ENCODE measurements at places on chromosomes 1 and 21.
A peak's percentile ranks its signal among the peaks of the same experiment; 100 is the strongest.

DNA sequence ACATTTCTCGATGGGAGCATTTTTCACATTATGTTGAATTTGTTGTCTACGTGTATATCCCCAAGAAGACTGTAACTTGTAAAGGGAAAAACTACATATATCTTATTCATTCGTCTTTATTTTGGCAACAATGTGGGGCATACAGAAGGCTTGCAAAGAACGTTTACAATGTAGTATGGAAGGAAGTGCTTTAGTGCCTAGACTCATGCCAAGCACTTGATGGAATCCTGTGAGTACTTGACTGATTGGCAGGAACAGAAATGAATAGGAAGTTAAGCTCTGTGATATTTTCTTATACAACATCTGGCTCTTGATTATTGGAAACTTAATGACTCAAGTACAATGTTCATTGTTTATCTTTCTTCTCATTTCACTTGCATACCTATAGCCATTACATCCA, 284.4 kb downstream of the LRRC7 start:
- no peak for DNase-seq

DNA sequence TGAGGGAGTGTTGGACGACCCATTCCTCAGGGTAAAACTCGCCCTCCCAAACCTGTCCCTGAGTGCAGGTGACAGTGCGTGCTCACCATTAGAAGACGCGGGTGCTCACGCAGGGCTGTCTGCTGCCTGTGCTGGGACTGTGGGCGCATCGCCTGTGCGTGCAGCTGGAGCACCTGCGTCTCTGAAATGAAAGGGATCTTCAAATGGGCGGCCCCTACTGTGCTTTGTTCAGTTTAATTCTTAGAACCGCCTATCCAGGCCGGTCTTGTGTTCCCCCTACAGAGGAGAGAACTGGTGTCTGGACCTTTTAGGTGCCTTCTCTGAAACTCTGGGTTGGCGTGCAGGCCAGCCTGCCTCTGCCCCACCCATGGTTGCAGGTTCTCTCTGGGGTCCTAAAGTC, 125.8 kb downstream of the PCBP3 start:
- DNase-seq, result no peak

DNA sequence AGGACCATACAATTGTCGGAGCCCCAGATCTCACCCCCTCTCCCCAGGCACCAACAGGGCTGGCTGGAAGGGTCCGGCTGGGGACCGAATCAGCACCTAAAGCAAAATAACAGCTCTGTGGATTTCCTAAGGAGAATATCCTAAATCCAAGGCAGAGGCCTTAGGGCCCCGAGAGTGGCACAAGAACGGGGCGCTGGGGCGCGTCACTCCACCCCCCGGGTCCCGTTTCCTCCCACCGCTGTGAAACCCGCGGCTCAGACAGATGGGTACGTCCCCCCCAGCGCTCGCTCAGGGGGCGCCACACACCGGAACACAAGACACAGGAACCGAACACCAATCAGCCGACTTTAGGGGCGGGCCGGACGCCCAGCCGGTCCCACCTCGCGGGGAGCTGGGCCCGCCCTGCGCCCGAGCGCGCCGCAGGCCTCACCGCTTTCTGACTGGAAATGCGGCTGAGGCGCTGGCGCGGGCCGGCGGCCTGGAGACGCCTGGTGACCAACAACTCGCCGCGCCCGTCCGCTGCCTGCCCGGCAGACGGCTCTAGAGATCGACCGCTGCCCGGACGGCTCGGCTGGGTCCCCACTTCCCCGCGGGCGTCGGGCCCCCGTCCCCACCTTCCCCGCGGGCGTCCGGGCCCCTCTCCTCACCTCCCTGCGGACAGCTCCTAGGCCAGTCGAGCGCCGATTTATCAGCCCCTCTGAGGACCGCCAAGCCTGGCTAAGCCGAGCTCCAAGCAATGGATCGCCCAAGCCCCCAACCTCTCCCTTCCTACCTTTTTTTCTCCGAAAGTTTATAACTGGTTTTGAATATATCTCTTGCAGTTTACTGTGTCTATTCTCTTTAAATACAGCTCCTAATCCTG, at the start of gene HFM1:
Gene HFM1, minus strand, starts transcription at position 687 of the 862 bp plus-strand sequence. CDS start 3,755 bp downstream, outside the sequence.
- DNase-seq, result peak; percentile 56

- no peak for DNase-seq
Measured at GRCh38 chr1:36297062-36297461, 9.1 kb upstream of the SH3D21 start.

DNA sequence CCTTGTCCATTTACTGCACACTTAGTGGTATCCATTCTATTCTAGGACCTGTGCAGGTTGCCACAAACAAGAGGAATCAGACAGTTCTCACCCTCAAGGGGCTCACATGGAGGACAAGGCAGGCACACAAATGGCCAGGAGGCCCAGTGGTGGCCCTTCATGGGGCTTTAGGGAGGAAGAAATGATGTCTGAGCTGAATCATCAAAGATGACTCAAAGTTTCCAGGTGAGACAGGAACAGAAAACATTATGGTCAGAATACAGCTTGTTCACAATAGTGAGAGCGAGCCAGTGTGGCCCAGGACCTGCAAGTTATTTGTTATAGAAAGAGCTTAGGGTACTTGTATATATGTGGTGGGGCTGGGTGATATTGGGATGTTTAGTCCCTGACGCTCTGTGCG, 26.4 kb downstream of the SHISAL2A start:
- DNase-seq, result no peak

- DNase-seq, result no peak
Measured at GRCh38 chr1:15275921-15276683, 29.1 kb downstream of the FHAD1 start.

- DNase-seq, result no peak
Measured at GRCh38 chr1:84581648-84582047, 7.4 kb upstream of the CTBS start.

GRCh38 chr21:33023574-33024200, 2.0 kb upstream of the OLIG2 start:
- no peak for DNase-seq

DNA sequence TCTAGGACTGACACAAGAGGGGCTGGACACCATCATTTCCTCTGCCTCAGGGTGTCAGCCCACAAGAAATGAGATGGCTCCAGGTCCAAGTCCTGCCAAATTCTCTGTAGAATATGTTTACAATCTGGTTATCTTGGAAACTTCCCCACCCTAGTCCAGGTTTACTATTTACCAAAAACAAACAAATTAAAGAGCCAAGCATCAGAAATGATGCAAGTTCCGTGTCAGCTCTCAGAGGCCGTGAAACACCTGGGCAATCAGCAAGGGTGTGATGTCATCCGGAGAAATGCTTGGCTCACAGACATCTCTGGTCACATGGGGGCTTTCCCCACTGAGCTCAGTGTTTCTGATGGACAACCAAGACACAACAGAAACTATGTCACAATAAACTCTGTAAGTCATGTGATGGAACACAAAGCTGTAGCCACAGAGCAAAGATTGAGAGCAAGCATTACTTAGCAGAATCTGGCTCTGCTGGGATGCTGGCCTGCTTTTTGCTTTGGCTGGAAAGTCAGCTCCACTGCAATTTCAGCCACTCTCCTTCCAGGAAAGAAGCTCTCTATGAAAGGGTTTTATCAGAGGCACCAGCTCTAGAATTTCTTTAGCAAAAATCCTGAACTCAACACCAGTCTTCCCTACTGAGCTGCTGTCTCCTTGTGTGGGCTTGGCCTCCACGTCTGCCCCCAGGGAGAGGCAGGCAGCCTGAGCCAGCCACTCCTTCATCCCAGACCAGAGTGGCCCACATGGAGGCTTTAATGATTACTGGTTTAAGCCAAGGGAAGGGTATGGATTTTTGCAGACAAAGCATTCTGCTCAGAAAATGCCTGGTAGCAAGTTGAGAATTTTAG, 55.9 kb downstream of the NENF start:
- DNase-seq, result no peak

- no peak for DNase-seq
Measured at GRCh38 chr1:209353053-209353452, 230.5 kb upstream of the CAMK1G start.

DNA sequence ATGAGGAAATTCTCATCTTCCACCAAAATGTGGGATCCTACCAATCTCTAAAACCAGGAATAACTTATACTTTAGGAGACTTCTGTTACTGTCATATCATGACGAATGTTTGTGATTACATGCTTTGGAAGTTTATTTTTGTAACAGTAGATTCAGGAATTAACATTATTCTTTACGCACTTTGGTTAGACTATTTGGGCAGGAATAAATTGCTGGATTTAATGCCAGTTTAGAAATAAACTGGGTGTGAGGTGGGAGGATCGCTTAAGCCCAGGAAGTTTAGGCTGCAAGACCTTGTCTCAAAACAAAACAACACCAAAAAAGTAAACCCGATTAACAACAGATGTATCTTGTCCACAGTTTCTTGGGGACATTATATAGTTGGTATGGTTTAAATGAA, 52.1 kb downstream of the MIGA1 start:
- no peak for DNase-seq

Data from cerebellar nuclear complex (tissue), 1 donor.